Pulmonary artery endothelial cell (primary cell): ENCODE measurements at places on chromosomes 5 and 9. TPM values are rescaled to one million over a fixed set of nuclear protein-coding genes. Genes with fewer than 3 reads are reported as not detected.

Gene PCDHB7
- total RNA-seq = 0.28 and 0.40 TPM in 2 replicates

Gene FBP1
- 0.95 and 1.5 TPM in 2 replicates for total RNA-seq

Gene IGFBPL1
- 0.11 and 0.33 TPM in 2 replicates for total RNA-seq

Gene DAPK1
- 43.2 and 66.5 TPM in 2 replicates for total RNA-seq

Gene TAF11L10
- not detected in 2 replicates for total RNA-seq

Gene SPATA31C1
- not detected in 2 replicates for total RNA-seq

Gene PCDHA10
- 0.07 and 0.35 TPM in 2 replicates for total RNA-seq

Gene PCDH12
- total RNA-seq = 12.1 and 23.0 TPM in 2 replicates

Gene PCDHGA9
- 1.2 and 1.8 TPM in 2 replicates for total RNA-seq

Gene ARL14EPL
- total RNA-seq = 0.13 and 0.39 TPM in 2 replicates

Gene PCAT7
- total RNA-seq = under 0.01 TPM in 1 of 2 replicates, not detected in the other

Gene C9orf50
- not detected in 2 replicates for total RNA-seq

Gene FOXD4
- 0.13 and 0.14 TPM in 2 replicates for total RNA-seq

Gene SLC25A46
- 69.1 and 76.7 TPM in 2 replicates for total RNA-seq

Gene AJM1
- 0.66 and 0.78 TPM in 2 replicates for total RNA-seq

Gene WDR31
- 1.0 and 1.4 TPM in 2 replicates for total RNA-seq

Gene IER5L
- 13.4 and 18.8 TPM in 2 replicates for total RNA-seq

Gene NUTM2G
- not detected in 2 replicates for total RNA-seq
